ENCODE measurements at places on chromosomes 3 and 15.

GRCh38 chr3:49641292-49641691, 32.9 kb upstream of the APEH start:
- no peak for DNase-seq

DNA sequence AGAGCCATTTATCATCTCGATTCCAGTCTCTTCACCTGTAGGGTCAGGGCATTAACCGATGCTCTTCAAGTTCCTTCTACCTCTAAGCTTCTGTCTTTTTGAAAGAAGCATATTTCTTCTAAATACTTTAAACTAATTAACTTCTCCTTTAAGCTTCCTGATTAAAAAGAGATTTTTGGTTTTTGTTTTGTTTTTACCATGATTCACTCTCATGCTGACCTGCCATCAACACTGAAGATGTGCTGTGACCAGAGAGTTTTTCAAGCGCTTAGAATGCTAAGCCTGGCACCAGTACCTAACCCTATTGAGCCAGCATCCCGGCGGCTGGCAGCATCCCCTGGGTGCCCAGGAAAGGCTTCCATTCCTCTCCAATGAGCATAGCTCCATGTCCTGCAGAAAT, 89.3 kb downstream of the FOXP1 start:
- no peak for DNase-seq

- DNase-seq: no peak
Observed at GRCh38 chr15:96767703-96768434, 437.4 kb downstream of the NR2F2 start.

DNA sequence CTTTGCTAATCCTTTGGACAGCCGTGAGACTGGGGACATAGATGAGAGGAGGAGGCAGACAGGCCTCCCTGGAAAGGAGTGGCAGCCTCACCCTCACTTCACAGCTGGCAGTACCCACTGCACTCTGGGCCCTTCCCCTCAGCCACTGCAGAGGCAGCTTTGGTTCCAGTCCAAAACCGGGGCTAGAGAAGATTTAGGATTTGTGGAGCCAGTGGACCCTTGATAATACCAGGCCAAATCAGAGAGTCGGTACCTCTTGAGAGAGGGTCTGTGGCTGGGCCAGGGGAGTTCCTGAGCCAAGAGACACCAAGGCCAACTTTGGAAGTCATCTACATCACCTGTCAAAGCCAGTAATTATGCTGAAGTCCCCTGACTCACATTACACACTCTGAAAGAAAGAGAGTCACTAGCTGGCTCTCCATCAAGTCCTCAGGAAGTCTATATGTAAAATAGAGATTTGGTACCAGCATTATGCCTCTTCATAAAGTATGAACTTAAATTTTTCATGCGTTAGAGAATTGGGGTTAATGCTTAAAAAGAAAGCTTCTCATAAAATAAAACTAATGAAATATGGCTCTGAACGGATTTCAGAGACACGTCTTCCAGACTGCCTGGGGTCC, 244.1 kb upstream of the SEMA6D start:
- DNase-seq: no peak

DNA sequence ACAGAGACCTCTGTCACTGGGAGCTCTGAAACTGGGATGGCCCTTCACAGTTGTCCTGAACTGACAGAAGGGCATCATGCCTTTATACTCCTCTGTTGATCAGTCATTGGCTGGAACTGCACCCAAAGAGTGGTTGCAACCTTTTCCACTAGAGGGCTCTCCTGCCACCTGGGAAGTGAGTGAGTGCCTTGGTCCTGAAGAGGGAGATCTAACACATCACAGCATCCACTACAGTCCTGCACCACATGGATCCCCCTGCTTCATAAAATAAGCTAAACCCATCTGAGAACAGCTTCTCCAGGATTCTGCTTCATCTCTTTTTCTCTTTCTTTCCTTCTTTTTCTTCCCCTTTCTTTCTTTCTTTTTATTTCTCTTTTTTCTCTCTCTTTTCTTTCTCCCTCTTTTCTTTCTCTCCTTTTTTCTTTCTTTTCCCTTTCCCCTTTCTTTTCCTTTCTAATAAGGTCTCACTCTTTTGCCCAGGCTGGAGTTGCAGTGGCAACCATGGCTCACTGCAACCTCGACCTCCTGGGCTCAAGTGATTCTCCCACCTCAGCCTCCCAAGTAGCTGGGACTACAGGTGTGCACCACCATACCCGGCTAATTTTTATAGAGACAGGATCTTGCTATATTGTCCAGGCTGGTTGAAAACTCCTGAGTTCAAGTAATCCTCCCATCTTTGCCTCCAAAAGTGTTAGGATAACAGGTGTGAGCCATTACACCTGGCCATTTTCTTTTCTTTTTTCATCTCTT, 42.8 kb upstream of the RAF1 start:
- peak; percentile 62 for DNase-seq

GRCh38 chr3:13588993-13589392, 40.1 kb downstream of the FBLN2 start:
- no peak for DNase-seq

Measured in DMS 273 treated with DMSO at 0.1 percent for 48 hours (cell line).